NCI-H2029 treated with DMSO at 0.1 percent for 48 hours (cell line): ENCODE measurements at places on chromosomes 7 and 10.

- no peak for DNase-seq
These were observed 18.0 kb upstream of the INPP5A start for GRCh38 chr10:132519382-132520176.

DNA sequence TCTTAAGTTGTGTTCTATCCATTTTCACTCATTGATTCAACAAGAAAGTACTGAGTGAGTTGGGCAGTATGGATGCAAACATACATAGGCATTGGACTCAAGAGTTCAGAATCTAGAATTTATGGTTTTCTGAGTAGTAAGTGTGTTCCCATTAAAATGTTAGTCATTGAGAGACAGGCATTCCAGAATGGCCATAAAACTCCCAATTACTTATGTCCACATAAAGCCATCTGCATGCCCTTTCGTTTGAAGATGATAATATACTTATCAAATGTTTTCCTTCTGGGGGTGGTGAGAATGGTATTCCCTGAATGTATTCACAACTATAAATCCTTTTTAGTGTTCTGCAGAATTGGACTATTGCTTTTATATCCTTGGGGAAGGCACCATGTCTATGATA, 131.6 kb downstream of the CD36 start:
- DNase-seq = no peak

DNA sequence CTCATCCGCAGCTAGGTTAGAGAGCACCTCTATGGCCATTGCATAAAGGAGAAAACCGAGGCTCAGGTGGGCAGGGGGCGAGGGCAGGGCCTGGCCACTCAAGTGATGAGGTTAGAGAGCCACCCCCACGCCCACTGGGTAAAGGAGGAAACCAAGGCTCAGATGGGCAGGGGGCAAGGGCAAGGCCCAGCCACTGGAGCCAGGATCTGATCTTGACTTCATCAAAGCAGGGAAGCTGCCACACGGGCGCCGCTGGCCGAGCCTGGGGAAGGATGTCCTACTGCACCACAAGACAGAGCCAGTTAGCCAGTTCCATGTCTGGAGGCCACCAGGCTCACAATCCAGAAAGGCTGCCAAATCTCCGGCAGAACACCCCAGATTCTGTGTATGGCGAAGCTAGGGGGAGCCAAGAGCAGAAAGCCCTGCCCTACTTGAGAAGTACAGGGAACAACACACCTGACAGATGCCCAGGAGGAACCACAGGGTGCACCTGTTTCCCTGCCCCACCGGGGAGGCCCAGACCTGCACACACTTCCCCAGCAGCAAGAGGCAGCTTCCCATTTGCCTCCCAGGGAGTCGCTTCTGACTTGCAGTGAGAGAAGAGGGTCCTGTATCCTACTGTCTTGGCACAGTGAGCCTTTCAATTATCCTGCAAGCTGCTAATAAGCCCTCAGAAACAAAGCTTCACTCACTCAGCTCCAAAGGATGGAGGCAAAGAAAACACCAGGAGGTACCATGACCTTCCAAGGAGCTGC, 101.9 kb downstream of the TNS3 start:
- DNase-seq = no peak

DNA sequence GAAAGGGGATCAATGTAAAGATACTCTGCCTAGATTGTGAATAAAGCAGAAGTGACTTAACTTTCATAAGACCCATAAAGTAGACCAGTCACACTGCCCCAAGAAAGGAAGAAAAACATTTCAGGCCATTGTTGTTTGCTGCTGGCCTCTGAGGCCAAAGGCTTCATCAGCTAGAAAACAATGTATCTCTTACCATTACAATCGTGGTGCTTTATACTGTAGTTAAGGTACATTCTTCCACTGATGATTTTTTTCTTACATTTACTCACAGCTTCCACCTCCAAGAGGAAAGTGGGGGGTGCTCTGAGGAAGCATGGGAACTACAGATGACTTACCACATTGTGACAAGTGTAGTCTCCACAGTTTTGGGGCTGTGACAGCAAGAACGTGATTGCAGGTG, 68.6 kb downstream of the NRG3 start:
- no peak for DNase-seq

DNA sequence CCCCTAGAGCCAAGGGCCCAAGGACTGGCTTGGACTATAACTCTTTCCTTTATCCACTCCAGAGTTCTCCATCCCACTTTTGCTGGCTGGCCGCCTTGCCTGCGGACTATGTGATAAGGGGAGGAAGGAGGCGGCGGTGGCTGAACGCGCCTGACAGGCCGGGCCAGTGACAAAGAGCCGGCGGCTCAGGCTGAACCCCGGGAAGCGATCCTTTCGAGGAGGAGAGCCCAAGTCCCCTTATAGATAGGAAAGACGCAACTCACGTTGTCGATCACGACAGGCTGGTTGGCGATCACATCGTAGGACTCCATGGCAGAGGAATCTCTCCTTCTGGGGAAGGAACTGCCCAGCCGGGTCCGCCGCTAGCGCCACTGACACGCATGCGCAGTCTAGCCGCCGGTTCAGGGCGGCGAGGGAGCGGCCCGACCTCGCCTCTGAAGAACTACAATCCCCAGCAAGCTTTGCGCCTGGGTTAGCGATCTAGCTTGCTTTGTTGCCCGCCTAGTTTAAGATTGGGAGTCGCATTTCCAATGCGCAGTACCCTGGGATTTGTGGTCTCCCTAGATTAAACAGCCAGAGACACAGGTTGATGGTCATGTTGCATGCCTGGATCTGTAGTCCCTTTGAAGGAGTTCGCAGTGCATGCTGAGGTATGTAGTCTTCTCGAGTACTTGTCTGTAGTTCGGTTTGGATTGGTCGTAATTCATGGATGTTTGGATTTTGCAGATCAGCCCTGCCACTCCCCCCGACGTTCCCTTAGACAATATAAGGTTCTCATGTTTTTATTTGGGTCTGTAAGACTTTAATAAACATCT, at the start of gene ACTR1A:
Gene ACTR1A (minus strand): TSS at position 376 of the 815 bp plus-strand sequence. CDS start 65 bp downstream, at position 311.
- DNase-seq = peak; percentile 89

GRCh38 chr7:33770576-33770975, 134.8 kb upstream of the BMPER start:
- no peak for DNase-seq

- no peak for DNase-seq
These were observed 49.1 kb downstream of the MTURN start for GRCh38 chr7:30183749-30184369.

- no peak for DNase-seq
These were observed 27.6 kb upstream of the LAMB1 start for GRCh38 chr7:108030516-108030915.

GRCh38 chr10:47262606-47263533, 37.1 kb upstream of the GDF10 start:
- no peak for DNase-seq

DNA sequence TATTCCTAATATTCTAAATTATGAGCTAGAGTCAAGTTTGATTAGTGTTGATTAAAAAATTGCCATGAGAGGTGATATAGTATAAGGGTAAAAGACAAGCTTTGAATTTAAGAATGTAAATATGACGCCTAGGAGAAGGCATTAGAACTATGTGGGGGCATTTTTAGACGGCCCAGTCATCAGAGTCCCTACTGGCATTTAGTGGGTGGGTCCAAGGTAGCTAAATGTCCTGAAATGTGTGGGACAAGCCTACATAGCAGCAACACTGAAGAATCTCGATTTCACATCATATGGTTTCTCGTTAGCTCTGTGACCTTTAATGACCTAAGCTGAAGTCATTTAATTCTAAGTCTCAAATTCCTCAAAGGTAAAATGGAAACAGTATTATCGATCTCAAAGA, 133.5 kb downstream of the SGMS1 start:
- DNase-seq = no peak

GRCh38 chr7:80146545-80147182, 12.0 kb downstream of the GNAI1 start:
- DNase-seq = no peak

GRCh38 chr10:62402508-62402907, 28.3 kb downstream of the ZNF365 start:
- DNase-seq = no peak

- no peak for DNase-seq
These were observed 76.4 kb upstream of the CDC14C start for GRCh38 chr7:48847917-48848316.

DNA sequence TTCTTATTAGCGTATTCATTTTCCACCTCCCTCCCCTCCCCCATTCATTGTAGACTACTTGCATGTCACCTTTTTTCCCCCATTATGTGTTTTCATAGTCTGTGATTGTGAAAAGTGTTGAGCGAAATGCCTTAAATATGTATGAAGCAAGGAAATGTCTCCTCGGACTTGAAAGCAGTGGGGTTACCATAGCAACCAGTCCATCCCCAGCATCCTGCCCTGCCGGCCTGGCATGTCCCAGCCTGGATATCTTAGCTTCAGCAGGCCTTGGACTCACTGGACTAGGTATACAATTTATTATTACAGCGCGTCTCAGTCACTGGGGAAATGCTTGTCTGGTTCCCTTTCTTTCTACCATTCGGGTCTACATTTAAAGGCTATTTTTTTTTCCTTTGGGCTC, 283.6 kb downstream of the BICC1 start:
- no peak for DNase-seq

GRCh38 chr7:139937715-139938114, 108.7 kb downstream of the TBXAS1 start:
- DNase-seq = no peak

DNA sequence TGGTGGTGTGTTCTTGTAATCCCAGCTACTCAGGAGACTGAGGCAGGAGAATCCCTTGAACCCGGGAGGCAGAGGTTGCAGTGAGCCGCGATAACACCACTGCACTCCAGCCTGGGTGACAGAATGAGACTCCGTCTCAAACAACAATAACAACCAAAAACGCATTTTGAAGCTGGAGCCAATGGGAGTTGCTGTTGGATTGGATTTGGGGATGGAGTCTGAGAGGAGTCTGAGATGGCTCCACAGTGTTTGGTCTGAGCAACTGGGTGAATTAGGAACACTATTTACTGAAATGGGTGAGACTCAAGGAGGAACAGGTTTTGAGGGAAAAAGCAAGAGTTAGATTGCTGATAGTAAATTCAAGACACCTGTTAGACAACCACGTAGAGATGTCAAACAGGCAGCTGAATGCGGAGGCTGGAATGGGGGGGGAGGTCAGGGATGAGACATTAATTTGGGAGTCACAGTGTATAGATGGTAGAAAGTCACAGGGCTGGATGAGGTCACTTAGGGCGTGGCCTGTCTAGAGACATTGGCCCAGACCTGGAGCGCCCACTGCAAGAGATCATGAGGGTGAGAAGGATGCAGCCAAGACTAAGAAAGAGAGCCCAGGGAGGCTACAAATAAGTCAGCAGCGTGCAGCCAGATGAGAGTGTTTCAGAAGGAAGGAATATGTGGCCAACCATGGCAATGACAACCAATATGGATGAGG, 56.4 kb downstream of the CYCS start:
- no peak for DNase-seq

- no peak for DNase-seq
These were observed 37.3 kb downstream of the SLC16A9 start for GRCh38 chr10:59672150-59672875.

DNA sequence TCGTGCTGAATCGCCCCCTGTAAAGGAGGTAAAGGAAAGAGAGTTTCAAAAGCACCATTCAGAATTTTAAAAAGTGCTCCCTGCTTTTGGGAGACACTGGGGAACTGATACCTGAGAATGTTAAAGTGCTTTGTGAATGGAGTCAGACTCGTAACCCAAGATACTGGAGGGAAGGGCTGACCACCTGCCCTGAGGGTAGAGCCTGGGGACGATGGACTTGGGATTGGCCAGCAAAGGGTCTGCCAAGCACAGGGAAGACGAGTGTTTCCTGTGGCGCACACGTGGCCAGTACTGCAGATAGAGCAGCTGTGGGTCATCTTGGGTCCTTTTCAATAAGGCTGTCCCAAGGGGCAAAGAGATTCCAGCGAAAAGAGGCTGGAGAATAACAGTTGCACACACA, 1284.1 kb upstream of the AUTS2 start:
- no peak for DNase-seq

GRCh38 chr7:135386776-135387175, 123.1 kb downstream of the CNOT4 start:
- no peak for DNase-seq

- DNase-seq = peak; percentile 52
These were observed 34.6 kb downstream of the TRIM8 start for GRCh38 chr10:102678842-102679289.

DNA sequence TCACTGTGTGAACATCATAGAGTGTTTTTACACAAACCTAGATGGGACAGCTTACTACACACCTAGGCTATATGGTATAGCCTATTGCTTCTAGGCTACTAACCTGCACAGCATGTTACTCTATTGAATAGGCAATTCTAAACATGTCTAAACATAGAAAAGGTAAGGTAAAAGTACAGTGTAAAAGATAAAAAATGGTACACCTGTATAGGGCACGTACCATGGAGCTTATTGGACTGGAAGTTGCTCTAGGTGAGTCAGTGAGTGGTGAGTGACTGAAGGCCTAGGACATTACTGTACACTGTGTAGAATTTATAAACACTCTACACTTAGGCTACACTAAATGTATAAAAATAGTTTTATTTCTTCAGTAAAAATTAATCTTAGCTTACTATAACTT, 182.0 kb upstream of the THSD7A start:
- no peak for DNase-seq

GRCh38 chr10:131231965-131232541, 79.5 kb downstream of the TCERG1L start:
- DNase-seq = no peak

GRCh38 chr10:31773749-31774298, 154.8 kb downstream of the ARHGAP12 start:
- DNase-seq = no peak

- no peak for DNase-seq
These were observed 74.1 kb downstream of the RUNDC3B start for GRCh38 chr7:87702326-87702725.

- no peak for DNase-seq
These were observed 34.5 kb downstream of the WDR37 start for GRCh38 chr10:1090696-1091095.

GRCh38 chr10:68598978-68599770, 39.0 kb downstream of the TET1 start:
- DNase-seq = no peak

DNA sequence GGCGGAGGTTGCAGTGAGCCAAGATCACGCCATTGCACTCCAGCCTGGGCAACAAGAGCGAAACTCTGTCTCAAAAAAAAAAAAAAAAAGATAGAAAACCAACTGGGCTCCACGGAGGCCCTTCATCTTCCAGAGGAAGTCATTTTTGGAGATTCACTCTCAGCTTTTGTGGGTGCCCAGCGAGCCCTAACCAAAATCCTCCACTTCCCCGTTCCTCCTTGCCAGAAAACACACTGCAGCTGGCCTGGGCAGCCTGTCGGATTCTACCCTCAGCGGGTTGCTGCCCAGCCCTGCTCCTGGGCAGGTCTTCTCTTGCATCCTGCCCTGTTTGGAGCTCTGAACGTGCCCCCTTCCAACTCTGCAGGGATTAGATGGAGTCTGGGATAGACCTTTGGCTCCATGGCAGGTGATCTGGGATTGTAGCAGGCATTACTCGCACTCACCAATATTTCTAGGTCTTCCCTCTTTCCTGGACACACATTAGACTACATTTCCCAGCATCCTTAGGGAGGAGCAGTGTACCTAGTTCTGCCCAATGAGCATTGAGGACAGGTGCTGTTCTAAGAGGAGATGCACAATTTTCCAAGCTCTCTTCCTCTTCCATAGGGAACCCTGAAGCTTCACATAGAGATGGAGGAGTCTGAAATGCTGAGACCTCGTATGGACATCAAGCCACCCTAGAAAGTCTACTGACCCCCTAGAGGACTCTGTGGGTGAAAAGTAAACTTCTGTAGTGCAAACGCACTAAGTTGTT, 4.6 kb downstream of the GRID2IP start:
- DNase-seq = no peak

- no peak for DNase-seq
These were observed 136.3 kb downstream of the DOCK1 start for GRCh38 chr10:127041552-127041951.

- DNase-seq = peak; percentile 26
These were observed 23.0 kb upstream of the CDHR3 start for GRCh38 chr7:105940109-105940508.

GRCh38 chr10:117412469-117413010, 37.3 kb upstream of the PDZD8 start:
- no peak for DNase-seq
